Fibroblast of the aortic adventitia (primary cell): ENCODE measurements at places on chromosomes 1 and 21. TPM values are rescaled to one million over a fixed set of nuclear protein-coding genes. Genes with fewer than 3 reads are reported as not detected.

Gene LINGO4
- total RNA-seq: not detected in 2 replicates

Gene PCAT6
- total RNA-seq: not detected in 2 replicates

Gene HHAT
- 4.7 and 8.5 TPM in 2 replicates for total RNA-seq

Gene LCE1F
- total RNA-seq: not detected in 2 replicates

Gene F13B
- total RNA-seq: not detected in 2 replicates

Gene COL16A1
- total RNA-seq: 101 and 133 TPM in 2 replicates

Gene ZNF672
- total RNA-seq: 12.9 and 14.0 TPM in 2 replicates

Gene SOD1
- total RNA-seq: 217 and 225 TPM in 2 replicates

Gene SOX13
- total RNA-seq: 3.3 and 5.1 TPM in 2 replicates

Gene SH3BP5L
- total RNA-seq: 20.2 and 21.8 TPM in 2 replicates

Gene TMEM201
- total RNA-seq: 2.8 and 8.9 TPM in 2 replicates

Gene UBE2U
- not detected in 2 replicates for total RNA-seq

Gene FGR
- total RNA-seq: 0.18 TPM in 1 of 2 replicates, not detected in the other

Gene ADAMTS5
- 4.6 and 24.0 TPM in 2 replicates for total RNA-seq

Gene FMO3
- total RNA-seq: 1.3 TPM in 1 of 2 replicates, not detected in the other

Gene GMEB1
- total RNA-seq: 5.8 and 11.4 TPM in 2 replicates

Gene FAM72A
- total RNA-seq: 2.9 and 4.8 TPM in 2 replicates

Gene SLC45A1
- 2.0 TPM in 2 replicates for total RNA-seq

Gene ATP1A2
- total RNA-seq: 0.27 TPM in 1 of 2 replicates, not detected in the other
